Chondrocyte (in vitro differentiated cells): ENCODE measurements at places on chromosomes 4 and X. TPM values are rescaled to one million over a fixed set of nuclear protein-coding genes. Genes with fewer than 3 reads are reported as not detected.

Gene EXOC1
- 28.9 to 38.8 TPM (median 29.5 TPM) in 3 replicates for total RNA-seq

Gene TMEM128
- total RNA-seq: 16.0 to 20.2 TPM (median 18.9 TPM) in 3 replicates

Gene FGFR3
- total RNA-seq: 1.3 to 4.3 TPM (median 3.4 TPM) in 3 replicates

Gene MAGEC2
- total RNA-seq: not detected in 3 replicates

Gene PPP1R3F
- total RNA-seq: 6.6 to 15.0 TPM (median 8.0 TPM) in 3 replicates
